Stimulated activated naive CD8-positive, alpha-beta T cell treated with anti-CD3 and anti-CD28 coated beads, Interleukin-15, Interleukin-2, amounts not matched to agents 100 U/mL and 50 U/mL, for 24 hours (primary cell): ENCODE measurements at places on chromosomes 3 and 15.

- no peak for DNase-seq
These were observed 39.3 kb downstream of the RHCG start for GRCh38 chr15:89457086-89457485.

GRCh38 chr3:20060974-20061685 is 20.9 kb downstream of the KAT2B start:
- DNase-seq, result no peak

- no peak for DNase-seq
These were observed 188.1 kb downstream of the USP13 start for GRCh38 chr3:179840985-179841384.

GRCh38 chr3:8622873-8623691 is 21.5 kb downstream of the SSUH2 start:
- DNase-seq, result peak; percentile 56

GRCh38 chr3:115982629-115983028 is 359.3 kb downstream of the GAP43 start:
- no peak for DNase-seq

- peak; percentile 70 for DNase-seq
These were observed 753 bp downstream of the PLCH1 start for GRCh38 chr3:155744010-155744625.

DNA sequence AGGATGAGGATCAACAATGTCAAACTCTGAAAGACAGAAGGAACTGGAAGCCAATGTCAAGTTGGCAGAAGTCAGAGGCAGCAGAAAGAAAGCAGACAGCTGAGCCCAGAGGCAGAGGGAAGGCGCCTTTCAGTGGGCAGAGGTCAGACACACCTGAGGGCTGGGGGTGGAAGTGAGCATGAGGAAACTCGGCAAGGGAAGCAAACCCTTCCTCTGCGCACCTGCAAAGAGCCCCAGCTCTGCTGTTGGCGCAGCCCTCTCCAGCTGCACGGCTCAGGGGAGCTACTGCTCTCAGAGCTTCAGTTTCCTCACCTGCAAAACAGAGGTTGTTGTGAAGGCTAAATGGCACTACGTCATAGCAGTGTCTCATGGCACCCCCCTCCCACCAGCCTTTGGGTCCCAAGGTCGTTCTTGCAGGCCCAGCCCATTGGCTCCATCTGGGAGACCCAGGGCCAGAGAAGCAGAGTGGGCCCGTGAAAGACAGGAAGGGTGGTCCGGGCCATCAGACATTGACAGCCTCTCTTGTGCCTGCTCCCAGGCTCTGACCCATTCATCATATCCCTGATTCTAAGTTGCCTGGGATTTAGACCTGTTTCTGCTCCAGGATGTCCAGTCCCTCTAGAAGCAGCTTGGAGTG is 53.3 kb upstream of the SLC6A11 start:
- DNase-seq, result no peak

DNA sequence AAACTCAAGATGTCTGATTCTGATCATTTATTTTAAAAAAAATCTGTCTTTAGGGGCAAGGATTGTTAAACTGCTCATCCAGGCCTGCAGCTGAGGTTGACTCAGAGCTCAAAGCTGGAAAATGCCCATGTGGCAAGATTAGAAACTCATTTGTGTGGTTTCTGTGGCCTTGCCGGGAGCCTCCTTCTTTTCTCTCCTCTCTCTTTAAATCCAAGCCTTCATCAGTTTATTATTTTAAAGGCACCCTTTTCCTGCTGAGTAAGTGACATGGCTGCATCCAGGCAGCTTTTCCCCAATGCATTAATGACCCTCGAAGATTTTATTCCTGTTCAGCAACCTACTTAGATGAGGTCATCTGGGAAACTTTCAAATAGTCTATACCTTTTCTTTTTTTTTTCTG is 221.3 kb upstream of the CDIN1 start:
- DNase-seq, result no peak

DNA sequence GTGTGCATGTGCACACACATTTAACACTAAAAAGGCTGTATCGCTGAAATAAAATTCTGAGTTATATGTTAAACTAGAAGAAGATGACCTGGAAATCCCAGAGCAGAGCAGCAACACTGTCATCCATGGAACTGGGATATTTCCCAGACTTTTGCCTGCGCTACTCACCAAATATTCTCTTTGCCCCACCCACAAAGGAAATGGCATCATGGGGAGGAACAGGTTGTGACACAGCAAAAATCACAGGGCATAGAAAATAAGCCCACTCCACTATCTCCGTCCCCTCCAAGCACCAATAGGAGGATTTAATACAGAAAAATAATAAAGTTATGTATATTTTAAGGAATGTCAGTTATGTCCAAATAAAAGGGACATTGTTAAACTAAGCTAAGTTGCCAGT is 71.7 kb downstream of the COL8A1 start:
- no peak for DNase-seq

DNA sequence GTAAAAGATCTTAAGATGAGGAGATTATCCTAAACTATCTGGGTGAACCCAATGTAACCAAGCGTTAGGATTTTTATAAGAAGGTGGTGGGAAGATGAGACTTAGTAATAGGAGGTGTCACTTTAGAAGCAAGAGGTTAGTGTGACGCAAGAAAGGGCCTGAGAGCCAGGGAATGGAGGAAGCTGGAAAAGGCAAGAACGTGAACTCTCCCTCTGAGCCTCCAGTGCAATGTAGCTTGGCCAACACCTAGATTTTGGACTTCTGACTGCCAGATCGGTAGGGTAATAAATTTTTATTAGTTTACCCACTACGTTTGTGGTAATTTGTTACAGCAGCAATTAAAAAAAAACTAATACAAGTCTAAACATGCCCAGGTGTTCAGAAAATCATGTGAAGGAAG is 20.8 kb upstream of the CNTN6 start:
- DNase-seq, result no peak

DNA sequence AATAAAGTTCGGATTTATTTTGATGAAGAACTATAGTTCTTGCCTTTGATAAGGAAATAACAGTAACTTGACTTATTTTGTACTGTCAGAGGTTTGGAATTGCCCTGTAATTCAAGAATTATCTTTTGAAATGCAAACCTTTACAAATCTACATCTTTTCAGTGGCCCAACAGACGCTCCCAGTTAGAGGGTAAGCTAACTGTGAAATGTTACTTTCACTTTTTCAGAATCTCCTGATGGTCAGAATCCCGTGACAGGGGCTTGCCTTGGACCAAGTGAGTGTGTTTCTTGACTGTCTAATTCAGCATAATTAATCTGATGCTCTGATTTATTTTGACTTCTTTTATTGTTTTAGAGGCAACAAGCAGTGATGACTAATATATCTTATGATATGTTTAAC is 262.5 kb downstream of the PLOD2 start:
- DNase-seq, result no peak

GRCh38 chr3:9970020-9970652 is 16.5 kb downstream of the EMC3 start:
- DNase-seq, result no peak

- no peak for DNase-seq
These were observed 28.7 kb upstream of the SEMA6D start for GRCh38 chr15:47688573-47689086.

DNA sequence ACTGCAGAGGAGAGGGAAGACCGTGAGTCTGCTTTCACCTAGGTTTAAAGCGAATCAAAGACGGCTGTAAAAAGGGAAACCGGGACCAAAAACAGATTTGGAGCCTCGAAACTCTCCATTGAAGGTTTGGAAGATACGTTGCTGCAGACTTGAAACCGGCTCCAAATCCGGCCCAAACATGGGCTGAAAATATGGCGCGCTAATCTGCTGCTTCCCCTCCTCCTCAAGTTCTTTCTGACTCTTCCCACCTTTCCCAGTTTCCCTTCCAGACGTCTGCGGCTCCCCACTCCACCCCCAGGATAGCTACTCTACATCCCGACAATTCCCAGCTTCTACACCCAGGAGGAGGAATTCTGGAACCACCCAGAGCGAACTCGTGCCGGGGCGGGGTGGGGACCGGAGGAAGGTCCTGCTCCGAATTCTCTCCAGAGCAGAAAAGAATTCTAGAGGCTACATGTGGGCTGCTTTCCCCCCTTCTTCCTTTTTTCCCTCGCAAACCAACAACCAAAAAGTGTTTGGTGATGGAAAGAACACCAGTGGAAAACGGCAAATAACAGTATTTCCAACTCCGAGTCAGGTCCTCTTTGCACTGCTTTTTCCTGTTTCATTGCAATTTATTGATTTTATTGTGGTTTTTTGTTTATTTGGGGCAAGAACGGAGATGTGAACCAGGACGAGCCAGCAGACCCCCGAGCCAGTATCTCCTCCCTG is 8.5 kb downstream of the EOMES start:
- DNase-seq, result no peak

GRCh38 chr3:146921693-146922092 is 316.5 kb upstream of the PLSCR5 start:
- no peak for DNase-seq

GRCh38 chr3:184773283-184774186 is 38.4 kb upstream of the VPS8 start:
- no peak for DNase-seq

DNA sequence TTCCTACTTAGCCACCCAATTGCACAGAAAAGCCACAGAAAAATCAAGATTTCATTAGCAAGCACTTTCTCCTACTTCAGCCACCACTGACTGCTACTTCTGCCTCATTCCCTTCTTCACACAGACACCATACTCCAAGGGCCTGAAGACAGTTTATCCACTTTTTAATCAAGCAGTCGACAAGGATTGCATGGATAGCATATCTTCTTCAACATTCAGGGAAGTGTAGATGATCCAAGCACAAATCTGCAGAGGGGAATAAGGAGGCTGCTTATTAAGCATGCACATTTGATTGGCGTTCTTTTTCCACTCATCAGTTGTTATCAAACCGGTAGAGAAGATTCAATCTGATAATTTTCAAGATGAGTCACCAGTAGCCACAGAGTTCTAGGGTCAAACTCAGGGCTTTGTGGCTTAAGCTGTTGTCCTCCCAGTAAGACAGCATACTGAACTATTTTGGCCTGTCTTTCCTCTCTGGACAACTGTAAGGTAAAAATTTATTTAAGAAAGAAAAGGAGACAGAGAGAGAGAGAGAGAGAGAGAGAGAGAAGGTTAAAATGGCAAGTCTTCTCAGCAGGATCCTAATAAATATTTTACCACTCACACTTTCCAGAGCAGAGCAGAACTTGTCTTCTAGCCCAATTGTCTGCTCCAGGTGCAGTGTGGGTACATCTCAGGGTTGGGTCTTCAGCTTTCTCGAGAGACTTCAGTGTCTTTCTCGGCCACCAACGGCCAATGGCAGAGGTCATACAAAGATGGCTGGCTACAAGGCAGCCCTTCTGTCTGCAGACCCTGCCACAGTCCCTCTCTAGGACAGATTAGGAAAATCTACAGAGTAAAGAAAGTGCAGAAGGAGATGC is 80.6 kb upstream of the BHLHE40 start:
- DNase-seq, result no peak

DNA sequence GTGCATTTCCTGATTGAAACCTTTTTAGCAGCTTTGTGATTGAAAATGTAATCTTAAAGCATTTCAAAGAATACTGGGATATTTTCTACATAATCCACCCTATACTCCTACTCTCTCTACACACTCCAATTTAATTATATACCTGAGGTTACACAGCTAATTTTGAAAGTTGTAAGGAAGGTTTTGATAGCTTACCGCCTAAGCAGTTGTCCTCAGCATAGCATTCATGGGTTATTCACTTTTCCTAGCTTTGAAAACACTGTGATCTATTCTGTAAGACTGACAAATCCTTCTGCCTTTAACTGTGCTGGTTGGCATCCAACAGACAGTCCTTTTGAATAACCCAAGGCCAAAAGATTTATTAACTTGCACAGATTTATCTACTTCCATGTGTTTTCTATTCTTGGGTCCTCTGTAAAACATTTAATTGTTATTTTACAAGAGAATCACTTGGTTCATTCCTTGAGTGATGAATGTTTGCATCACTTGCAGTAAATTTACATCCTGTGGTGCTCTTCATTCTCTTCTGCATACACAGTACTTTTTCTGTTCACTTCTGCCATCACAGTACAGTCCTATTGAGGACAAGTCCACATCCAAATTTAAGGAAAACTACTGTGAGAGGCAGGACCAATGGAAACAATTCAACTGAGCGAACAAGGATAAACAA is 44.8 kb downstream of the SERPINI1 start:
- no peak for DNase-seq

DNA sequence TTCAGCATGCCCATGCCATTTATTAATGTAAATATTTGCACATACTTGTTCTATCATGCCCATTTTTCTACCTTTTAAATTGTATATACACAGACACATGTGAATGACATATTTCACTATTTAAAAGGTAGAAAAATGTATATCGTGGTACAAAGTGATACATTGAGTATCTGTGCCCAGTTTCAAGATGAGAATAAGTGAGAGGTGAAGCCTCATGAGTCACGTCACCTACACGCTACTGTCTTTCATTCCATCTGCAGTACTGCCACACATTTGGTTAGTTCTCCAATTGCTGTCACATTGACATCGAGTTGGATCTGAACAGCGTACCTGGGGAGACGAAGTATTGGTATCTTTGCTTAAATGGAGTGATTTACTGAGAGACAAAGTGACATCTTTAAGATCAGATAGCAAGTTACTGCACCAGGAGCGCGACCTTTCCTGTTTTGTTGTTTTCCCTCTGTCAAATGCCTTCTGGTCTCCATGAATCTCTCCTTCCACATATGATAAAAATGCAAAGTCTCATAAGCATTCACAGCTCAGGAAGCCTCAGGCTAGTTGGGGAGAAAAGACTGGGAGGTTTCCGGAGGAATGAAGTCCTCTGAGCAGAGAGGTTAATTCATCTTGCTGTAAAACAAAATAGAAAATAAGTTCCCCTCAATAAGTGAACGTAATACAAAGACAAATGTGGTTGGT is 12.0 kb downstream of the GREM1 start:
- DNase-seq, result no peak

- no peak for DNase-seq
These were observed 36.3 kb downstream of the KLF13 start for GRCh38 chr15:31362886-31363285.

- no peak for DNase-seq
These were observed 627 bp upstream of the FAM131A start for GRCh38 chr3:184336547-184337398.

GRCh38 chr3:12318758-12319621 is 30.1 kb downstream of the PPARG start:
- no peak for DNase-seq

DNA sequence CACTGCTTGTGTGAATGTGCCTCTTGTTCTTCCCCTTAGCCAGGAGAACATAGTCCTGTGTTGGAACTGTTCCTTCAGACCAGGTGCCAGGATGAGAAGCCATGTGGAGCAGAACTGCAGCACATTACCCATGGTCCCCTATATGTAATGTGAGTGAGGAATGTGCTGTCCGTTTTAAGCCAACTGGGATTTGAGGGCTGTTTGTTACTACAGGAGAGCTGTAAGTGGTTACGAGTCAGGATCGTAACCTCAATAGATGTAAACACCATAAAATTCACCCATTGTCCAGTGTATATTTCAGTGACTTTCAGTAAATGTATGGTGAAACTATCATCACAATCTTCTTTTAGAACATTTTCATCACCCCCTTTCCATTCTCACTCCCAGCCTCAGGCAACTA is 10.1 kb upstream of the SCAP start:
- DNase-seq, result no peak

GRCh38 chr3:170718848-170719247 is 133.0 kb upstream of the SLC7A14 start:
- no peak for DNase-seq

GRCh38 chr3:82293867-82294266 is 532.4 kb upstream of the GBE1 start:
- DNase-seq, result no peak
